Stimulated activated CD8-positive, alpha-beta memory T cell treated with anti-CD3 and anti-CD28 coated beads, Interleukin-12 subunit alpha, Interleukin-12 subunit beta, amount 100 ng/mL, for 1 hour (primary cell): ENCODE measurements at places on chromosomes 11 and 22.

GRCh38 chr22:39718921-39719475, 148.4 kb downstream of the CACNA1I start:
- DNase-seq: no peak

- DNase-seq: no peak
These were observed 48.5 kb downstream of the MS4A13 start for GRCh38 chr11:60563553-60564235.

DNA sequence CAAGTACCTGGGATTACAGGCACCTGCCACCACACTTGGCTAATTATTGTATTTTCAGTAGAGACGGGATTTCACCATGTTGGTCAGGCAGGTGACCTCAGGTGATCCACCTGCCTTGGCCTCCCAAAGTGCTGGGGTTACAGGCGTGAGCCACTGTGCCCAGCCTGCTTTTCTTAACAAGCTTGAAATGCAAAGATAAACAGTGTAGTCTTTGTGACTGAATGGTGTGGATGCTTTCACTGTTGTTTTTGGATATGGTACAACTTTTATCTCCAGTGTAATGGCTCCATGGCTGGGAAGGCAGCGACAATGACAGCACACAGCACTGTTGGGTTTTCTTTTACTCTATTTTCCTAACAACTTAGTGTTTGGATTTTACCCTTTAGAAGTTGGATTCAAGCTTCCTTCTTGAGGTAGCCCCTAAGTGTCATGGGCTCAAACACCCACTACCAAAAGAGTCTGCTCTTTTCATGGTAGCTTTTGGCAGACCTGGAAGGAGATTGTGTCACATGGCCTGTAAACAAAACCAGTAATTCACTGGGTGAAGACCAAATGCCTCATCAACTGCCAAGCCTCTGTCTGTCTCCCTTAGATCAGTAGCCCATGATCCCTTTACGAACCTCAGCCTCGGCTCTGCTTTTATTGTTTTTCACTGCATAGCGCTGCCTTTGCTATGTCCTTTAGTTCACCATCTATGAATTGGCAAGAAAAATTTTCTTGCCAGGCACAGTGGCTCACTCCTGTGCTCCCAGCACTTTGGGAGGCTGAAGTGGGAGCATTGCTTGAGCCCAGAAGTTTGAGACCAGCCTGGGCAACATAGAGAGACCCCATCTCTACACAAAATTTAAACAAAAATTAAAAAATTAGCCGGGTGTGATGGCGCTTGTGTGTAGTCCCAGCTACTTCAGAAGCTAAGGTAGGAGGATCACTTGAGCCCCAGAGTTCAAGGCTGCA, 6.4 kb downstream of the VPS51 start:
- DNase-seq: no peak

GRCh38 chr22:30304495-30305244, 15.4 kb upstream of the CASTOR1 start:
- no peak for DNase-seq

GRCh38 chr22:27065279-27065678, 407.9 kb downstream of the MIAT start:
- DNase-seq: no peak

GRCh38 chr11:130515829-130516553, 67.5 kb downstream of the ADAMTS15 start:
- no peak for DNase-seq

GRCh38 chr11:98130117-98130625, 890.6 kb upstream of the CNTN5 start:
- no peak for DNase-seq

GRCh38 chr11:124200671-124201070, 17.5 kb downstream of the OR10D3 start:
- DNase-seq: no peak

DNA sequence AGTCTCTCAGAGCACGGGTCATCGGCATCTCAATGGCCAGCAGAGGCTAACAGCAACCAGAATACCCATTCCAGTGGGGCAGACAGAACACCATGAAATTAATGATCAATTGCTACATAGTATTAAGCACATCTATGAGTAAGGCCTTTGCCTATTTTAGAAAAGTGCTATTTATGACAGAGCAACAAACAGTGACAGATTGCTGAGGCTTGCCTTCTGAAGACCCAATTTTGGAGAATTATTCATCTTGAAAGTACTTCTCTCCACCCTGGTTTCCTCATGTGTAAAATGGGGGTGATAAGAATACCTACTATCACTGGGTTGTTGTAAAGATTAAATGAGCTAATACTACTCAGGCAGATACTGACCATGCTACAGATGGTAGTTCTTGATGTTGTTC, 232.7 kb downstream of the TENM4 start:
- no peak for DNase-seq

DNA sequence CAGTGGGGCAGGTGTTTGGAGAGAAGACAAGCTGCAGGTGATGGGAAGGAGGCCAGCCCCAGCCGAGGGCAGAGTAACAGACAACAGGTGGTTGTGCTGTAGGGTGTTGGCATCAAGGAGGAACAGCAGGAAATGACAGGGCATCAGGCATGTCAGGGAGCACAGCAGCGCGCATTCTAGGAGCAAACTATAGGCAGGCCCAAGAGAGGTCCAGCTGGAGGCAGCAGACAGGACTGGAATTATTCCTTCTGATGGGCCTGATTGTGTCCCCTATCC, 13.6 kb downstream of the ADM start:
- no peak for DNase-seq

GRCh38 chr11:73428699-73429098, 52.5 kb downstream of the RELT start:
- DNase-seq: no peak

DNA sequence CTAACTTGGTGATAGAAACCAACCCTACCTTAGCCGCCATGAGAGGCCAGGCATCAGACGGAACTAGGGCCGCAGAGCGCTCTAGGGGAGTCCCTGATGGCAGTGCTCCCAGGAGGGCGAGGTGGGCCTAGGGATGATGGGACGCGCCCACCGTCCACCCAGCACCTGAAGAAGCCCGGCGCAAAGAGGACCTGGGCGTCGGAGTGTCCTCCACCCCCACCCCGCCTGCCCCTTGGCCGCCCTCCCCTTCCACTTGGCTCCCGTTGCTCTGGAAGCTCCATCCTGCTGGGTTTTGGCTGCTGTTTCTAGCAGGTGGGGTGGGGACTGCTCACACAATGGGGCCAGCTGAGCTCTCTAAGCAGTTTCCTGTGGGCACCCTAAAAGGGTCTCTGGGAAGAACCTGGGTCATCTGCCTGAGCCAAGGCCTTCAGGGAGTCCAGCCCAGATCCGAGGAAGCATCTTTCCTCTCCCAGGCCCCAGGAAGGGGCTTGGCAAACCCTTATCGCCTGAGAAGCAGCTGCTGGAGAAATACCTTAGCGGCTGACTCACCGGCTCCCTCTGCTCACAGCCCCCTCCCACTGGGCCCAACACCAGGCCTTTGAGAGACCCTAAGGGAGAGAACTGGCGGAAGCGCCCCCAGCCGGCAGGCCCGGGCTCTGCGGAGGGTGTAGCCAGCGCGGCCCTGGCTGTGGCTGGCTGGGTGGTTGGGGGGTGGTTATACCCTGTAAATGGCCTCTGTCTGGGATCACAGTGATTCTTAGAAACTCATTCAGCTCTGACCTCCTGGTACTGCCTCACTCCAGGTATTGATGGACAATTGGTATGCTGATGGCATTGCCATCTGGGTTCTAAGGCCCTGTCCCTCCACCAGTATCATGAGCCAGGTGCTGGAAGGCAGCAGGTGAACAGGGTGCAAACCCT, 19.3 kb downstream of the CREB3L1 start:
- DNase-seq: no peak

DNA sequence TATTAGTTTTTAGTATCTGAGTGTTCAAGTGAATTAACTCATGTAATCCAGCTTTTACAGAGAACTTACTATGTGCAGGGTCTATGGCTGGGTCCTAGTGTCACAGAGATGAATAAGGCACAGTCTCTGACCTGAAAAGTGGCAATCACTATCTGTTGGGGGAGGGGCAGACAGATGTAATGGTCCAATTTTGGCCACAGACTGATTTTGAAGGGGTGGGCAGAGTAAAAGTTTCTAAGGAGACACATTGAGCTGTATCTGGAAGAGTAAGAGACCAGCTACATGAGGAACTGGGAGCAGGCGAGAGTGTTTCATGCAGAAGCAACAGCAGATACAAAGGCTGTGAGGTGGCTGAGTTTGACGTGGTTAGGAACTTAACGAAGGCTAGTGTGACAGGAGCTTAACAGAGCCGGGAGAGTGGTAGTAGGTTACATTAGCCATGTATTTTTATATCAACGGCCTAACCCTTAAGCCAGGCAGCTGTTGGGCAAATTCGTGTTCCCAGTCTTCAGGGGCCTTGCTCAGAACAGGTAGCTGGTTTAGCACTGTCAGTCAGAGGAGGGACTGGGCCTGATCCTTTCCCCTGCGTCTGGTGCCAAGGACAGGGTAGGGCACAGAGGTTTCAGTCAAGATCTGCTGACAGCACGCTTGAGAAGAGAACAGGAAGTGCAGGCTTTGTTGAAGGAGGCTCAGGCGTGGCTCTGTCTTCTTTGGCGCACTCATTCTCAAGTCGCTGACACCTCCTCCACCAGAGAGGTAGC, 1.4 kb upstream of the STIM1 start:
- peak; percentile 52 for DNase-seq

GRCh38 chr11:95358511-95359340, 127.7 kb upstream of the SESN3 start:
- no peak for DNase-seq

DNA sequence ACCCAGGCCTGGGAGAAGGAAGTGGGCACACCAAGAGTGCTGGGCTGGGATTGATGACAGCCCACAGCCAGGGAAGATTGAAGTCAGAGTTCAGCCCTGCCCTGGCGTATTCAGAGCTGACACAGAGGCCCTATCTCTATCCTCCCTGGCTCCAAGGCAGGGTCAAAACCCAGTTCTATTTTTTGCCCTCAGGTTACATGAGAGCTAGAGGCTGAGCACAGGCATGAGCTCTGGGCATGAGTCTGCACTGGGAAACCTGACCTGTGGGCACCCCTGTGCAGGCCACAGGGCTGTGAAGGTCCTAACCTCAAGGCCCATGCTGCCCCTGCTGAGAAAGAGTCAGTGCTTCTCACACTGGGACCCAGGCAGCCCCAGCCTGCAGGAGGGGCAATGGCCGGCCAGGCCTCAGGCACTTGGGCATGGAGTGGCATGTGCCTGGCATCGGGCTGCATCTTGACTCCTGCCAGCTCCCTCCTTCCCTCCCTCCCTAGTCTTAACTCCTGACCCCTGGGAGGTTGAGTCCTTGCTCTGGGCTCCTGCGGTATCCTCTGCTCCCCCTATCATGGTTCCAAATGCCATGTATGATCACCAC, 5.4 kb downstream of the SLC35E4 start:
- no peak for DNase-seq

GRCh38 chr22:41682033-41682807, 6.4 kb downstream of the SNU13 start:
- DNase-seq: peak; percentile 79

DNA sequence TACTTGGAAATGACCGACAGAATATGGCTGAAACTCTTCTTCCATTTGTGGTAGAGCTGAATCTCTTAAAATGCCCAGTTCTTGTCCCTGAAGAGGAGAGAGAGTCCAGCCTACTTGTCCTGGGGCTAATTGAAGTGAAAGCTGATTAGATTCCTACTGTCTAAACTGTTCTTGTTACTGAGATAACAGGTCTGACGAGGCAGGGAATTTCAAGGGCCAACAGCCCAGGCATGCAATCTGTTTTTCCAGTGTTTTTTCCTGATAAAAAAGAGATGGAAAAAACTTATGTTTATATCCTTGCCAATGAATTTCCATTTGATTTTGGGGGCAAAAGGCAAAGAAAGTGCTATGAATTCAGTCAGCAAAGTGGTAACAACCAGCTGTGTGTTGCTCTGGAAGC, 195.5 kb downstream of the ETS1 start:
- DNase-seq: no peak

DNA sequence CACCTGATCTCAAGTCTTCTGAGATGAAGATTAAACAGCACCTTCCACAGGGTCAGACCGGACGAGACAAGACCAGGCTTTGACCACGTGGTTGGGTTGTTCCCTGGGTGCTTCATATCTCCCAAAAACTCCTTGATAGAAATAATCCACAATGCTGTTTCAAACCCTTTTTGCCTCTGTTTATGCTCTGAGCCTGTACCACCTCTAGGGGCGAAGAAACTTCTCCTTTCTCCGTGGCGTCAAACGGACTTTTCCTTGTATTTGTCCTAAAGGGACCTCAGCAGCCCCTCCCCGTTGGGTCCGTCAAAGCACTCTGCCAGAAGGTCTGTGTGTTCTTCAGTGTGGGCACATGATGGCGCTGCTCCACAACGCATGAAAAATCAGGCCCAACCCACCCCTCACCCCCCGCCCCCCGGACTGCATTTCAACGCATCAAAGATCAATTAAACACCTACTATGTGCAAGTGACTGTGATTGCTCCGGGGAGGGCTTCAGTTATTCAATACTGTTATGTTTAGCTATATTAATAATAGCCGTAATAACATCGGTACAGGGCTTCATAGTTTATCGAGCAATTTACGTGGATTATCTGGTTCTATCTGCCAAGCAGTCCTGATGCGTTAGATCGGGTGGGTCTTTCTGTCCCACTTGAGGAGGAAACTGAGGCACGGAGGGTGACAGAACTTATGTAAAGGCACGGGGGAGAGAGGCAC, 17.3 kb upstream of the EIF3D start:
- DNase-seq: no peak

DNA sequence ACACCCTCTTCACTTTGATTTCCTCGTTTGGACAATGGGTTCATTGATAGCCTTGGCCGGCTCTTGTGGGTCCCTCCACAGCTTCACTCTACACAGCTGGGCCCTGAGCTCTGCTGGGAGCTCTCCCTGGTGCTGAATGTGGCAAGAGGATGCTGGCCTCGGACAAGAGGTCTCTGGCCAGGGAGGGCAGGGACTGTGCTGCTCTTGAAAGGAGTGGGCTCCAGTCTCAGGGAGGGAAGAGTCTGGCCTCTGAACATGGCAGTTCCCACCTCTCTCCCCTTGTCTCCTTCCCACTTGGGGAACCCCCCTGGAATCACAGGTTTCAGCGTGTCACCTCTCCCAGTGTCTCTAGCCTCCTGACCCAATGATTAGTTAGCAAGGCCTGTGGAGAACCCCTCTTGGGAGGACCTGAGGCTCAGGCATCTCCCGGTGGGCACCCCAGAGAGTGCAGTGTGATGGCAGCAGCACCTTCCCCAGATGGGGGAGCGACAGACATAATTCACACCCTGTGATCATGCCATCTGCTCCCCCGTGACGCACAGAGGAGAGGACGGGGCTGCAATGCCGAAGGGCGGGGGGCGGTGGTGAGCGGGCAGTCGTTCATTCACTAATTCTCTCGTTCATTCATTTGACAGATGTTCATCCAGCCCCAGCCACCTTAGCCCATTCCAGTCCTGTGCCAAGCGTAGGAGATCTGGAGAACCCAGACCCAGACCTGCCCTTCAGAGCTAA, 2.8 kb upstream of the CABP7 start:
- DNase-seq: no peak
